ENCODE measurements at places on chromosomes 7 and 10.

DNA sequence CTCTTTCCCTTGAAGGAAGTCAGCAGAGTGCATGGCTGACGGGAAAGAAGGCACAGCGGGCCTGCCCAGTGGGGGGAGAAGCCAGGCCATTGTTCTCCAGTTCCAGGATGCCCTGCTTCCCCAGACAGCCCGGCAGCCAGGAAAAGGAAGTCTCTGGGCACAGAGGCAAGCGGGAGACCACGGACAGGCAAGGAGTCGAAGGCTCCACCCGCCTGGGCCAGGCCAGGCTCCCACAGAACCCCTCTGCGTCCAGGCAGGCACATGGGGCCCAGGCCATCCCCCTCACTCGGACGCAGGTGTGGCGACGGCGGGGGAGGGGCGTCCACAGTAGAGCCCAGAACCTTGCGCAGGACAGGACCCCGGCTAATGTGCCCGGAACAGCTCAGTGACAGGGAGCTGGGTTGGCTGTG is 8.7 kb downstream of the GPR146 start:
- DNase-seq, result peak; percentile 45

DNA sequence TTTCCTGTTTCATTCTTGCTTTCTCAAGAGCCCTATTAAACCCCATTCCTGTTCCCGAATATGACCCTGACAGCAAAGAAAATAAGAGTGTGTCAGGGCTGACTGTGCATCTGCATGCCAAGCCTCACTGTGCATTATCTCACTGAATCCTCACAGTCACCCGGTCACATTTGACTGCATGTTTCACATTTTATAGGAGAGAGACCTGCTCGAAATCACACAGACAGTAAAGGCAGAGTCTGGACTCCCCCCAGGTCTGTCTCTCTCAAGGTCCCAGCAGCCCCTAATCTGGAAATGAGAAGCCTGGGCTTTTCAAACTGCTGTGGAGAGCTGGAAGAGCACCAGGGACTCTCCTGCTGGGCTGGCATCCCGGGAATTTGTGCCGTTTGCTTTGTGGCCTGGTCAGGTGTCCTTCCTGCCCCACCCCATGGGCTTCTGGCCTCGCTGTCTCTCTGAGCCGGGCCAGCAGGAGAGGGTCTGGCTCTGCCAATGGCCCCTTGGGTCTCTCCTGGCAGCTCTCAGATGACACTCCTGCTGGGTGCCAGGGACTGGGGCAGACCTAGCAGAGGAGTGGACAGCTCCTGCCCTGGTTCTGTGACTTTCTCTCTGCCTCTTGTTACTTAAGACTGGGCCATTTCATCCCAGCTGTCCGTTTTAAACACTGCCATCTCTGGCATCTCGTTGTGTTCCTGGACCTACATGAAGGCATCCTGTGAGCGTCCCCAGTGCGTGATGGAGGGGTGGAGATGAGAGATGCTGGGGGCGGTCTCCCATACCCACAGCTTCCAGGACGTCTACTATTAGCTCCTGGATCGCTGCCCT is 173.6 kb downstream of the ARHGAP12 start:
- DNase-seq, result no peak

DNA sequence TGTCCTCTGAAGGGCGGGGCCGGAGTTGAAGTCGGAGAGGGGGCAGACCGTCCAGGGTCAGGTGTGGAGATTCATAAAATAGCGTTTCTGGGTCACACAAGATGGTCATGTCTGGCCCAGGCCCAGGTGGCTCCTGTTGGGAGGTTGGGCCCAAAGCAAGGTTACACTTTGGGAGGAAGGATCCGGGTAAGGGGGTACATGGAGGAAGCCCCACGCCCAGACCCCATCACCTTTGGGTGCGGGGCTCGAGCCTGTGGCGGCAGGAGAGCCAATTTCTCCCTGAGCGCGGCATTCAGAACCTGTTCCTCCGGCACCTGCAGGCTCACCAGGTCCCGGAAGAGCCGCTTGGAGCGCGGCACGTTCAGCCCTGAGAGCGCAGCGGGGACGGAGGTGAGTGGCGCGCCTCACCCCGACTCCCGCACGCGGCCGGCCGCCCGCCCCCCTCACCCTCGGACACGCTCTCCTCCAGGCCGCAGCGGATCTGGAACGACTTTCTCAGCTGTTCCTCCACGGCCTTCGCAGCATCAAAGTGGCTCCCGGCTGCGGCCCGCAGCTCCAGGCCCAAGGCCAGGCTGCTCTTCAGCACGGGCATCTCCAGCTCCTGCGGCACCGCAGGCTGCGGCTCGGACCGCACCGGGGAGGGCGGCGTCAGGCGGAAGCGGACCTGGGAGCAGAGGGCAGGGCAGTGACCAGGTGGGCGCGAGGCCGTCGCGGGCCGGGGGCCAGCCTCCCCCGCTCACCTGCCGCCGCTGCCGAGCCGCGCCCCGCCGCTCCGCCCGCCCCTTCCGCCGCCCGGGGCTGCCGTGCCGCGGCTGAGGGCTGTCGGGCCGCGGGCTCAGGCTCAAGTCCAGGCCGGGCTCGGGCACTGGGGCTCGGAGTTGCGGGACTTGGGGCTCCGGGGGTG is 644 bp downstream of the PPP1R35 start:
- DNase-seq, result peak; percentile 29

- no peak for DNase-seq
These were observed 65.9 kb downstream of the FAM171A1 start for GRCh38 chr10:15305161-15305560.

DNA sequence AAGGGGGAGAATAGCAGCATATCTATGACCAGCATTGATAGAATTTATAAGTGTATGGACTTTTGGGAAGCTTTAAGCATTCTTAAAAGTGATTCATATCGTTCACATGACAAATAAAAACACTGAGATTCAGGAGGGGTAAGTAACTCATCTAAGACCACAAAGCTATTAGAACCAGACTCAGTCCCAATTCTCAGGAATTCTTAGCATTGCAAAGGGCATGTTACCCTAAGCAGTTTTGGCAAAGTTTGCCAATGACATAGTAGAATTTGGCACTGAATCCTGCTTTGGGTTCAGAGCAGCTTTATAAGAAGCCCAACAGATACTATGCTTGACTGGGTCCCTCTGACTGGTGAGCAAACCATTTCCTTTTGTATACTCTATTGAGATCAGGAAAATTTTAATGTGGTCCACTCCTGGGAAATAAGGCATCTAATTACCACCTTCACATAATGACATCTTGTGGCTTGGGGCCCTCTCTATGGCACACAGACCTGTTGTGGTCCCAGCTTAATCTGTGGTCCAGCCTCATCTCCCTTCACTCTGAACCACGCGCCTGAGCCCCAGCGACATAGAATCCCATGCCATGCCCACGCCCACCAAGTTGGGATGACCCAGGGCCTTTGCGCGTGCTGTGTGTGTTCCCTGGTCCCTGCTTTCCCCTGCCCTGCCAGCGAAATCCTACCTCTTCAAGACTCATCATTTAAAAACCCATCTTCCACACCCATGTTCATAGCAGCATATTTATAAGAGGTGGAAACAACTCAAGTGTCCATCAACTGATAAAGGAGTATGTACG is 37.5 kb upstream of the DOCK1 start:
- DNase-seq, result no peak

- no peak for DNase-seq
These were observed 173.2 kb upstream of the TRIM24 start for GRCh38 chr7:138286846-138287245.

DNA sequence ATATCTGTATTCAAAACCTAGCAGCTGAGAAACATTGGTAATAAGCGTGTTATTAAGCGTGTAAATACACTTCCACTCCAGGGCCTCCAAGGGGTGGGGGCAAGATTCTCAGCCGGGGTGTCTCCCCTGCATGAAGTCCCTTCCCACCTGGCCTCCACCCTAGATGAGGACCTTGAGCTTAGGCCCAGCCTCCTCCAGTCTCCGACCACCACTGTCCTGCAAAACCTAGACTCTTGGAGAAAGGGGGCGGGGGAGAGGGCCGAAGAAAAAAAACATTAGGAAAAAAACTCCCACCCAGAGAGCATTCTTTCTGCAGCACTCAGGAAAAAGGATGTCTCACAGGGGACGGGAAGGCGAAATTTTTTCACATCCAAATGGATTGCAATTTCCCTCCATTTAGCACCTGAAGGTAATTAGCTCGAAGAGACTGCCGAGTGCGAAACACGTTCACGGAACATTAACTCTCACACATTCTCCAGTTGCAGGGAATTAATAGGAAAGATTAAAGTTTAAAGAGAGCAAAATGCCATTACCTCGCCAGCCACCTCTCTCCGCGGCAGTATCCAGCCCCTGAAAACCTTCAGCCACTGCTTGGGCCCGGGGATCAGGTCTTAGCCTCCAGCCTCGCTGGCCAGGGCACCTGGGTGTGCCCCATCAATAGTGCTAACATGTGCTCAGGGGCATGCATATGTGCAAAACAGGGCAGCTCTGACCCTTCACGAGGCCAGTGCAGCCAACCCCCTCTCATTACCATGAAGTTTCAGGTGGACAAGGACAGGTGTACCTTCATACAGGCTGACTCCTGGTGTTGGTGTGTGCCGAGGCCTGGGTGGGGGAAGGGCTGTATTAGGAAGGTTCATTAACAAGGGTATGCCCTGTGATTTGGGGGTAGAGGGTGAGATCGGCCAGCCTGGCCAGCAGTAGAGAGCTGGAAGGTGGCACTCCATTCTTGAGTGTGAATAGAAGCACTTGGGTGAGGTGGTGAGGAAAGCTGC is 77.2 kb downstream of the HIF1AN start:
- DNase-seq, result no peak

GRCh38 chr10:87816898-87817608 is 973 bp downstream of the ATAD1 start:
- DNase-seq, result no peak

GRCh38 chr7:115924411-115924810 is 106.2 kb downstream of the TFEC start:
- no peak for DNase-seq

GRCh38 chr7:112252691-112253090 is 46.2 kb downstream of the ZNF277 start:
- DNase-seq, result no peak

- DNase-seq, result no peak
These were observed 21.8 kb downstream of the ARHGAP19 start for GRCh38 chr10:97270523-97271154.

DNA sequence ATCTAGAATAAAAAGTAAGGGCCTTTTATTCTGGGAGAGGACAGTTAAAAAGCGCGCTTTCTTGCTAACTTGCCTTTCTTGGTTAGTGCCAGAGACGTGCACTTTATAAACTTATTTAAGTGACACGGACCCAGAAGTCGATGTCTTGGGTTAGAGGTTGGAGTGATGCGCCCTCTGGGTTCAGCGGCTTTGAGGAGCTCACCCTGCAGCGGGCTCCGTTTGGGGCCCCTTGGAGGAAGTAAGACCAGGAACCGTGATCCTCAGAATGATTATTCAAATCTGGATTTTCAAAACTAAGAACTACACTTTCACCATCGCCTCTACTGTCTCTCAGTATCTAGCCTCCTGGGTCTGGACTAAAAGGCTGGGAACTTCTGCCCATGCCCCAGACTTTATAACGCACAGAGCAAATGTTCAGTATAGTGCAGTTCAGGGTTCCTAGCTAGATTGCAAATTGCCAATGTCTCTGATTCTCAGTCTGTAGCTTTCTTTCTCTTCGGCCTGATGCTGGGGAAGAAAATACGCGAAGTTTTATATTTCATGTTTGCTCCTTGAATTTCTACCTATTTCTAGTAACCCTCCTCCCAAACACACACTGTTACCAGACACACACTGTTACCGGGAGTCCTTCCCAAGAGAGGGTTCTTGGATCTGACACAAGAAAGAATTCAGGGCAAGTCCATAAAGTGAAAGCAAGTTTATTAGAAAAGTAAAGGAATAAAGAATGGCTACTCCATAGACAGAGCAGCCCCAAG is 18.6 kb upstream of the SMO start:
- DNase-seq, result no peak

DNA sequence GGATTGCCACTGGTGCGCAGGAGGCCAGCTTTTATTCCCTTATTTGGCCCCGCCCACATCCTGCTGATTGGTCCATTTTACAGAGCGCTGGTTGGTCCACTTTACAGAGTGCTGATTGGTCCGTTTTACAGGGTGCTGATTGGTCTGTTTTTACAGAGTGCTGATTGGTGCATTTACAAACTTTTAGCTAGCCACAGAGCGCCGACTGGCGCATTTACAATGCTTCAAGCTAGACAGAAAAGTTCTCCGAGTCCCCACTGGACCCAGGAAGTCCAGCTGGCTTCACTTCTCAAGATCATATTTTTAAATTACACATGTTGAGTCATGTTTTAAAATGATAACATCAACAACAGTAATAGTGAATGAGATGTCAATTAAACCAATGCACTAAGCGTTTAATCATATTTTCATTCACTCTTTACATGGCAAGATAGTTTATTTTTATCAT is 128.3 kb downstream of the CUBN start:
- peak; percentile 31 for DNase-seq

DNA sequence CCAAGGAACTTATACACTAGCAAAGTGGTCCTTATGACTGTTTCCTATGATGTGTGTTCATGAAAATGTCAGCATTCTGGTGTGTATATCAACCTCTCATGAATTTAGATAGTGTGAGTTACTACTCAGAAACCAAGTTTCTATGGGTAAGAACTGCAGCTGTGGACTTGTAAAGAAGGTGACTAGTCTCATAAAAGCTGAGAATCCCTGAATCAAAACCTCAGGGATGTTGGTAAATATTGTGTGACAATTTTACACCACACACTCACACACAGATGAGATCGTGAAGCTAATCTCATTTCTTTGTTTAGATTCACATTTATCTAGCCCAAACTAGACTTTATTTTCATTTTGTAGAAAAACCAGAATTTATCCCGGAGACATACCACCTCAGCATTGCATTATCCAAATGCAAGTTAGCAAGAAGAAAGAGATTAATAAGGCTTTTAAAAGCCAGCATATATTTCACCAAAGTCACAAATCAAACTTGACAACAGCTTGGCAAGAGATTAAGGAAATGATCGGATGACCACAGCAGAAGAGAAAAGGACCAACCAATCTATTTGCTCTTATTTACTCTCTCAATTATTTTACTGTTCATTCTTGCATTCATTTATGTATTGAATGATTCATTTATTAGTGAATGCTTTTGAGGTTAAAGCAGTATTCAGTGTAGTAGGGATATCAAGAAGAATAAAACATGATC is 92.9 kb downstream of the PLXDC2 start:
- no peak for DNase-seq

DNA sequence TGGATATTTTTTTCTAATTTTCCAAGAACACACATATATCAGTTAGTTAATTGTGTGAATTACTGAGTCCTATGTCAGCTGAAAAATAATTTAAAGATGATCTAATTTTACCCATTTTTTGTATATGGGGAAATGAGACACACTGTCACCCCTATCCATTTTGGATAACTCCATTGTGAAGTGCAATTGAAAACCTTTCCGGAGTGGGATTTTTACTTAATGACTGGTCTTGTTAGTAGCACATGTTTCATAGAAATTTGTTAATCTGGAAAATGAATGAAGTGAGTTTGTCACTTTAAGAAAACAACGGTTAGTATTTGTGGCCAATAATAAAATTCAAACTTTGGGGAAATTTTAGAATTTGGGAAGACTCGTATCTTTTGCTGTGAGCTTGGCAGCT is 2.0 kb downstream of the GARS1 start:
- DNase-seq, result no peak

All from left ventricle myocardium inferior (tissue), 1 donor.